ENCODE measurements at places on chromosomes 5 and 9. TPM values are rescaled to one million over a fixed set of nuclear protein-coding genes. Genes with fewer than 3 reads are reported as not detected.
A peak's percentile ranks its signal among the peaks of the same experiment; 100 is the strongest.

Gene C9orf50
- not detected for total RNA-seq

DNA sequence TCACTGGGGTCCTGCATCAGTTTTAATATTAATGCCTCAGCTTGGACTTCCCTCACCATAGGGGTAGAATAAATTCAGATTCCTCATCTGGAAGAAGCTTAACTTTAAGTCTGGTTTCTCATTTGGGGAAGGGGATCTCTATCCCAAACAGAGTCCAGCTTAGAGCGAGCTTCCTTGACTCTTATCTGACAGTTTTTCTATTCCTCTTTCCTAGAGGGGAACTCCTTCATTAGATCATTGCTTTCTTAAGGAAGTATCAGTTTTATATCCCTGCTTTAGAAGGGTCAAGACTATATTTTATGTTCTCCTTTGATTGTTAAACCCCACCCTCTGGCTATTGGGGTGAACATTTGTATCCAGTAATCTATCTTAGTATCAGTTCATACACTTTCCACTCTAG is 24.2 kb upstream of the CDC42SE2 start:
- H3K36me3 ChIP-seq = no peaks in the 10 kb centered on the region
- peaks cover 17% of the 10 kb centered on the region for H3K4me1 ChIP-seq
- H3K27me3 ChIP-seq = no peaks in the 10 kb centered on the region
- H3K27ac ChIP-seq = no peak overlapping the region

DNA sequence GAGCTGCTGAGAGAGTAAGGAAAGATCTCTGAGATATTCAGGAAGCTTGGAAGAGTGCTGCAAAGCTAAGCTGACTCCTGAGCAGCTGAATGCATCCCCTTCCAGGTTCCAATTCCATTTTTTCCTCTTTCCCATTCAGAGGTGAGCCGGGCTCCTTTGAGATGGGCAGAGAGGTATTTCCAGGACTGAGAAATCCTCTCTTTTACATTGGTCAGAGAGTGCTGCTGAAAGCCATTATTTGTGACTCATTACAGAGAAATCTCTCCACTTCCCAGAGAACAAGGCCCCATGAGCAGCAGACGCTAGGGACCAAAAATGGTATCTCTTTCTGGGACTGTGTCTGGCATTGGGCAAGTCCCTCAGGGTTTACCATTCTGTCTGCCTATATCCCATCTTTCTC is 3.7 kb downstream of the MCTP1 start:
- H3K4me1 ChIP-seq = no peaks in the 10 kb centered on the region
- H3K36me3 ChIP-seq = no peaks in the 10 kb centered on the region
- peaks cover 73% of the 10 kb centered on the region for H3K27me3 ChIP-seq

DNA sequence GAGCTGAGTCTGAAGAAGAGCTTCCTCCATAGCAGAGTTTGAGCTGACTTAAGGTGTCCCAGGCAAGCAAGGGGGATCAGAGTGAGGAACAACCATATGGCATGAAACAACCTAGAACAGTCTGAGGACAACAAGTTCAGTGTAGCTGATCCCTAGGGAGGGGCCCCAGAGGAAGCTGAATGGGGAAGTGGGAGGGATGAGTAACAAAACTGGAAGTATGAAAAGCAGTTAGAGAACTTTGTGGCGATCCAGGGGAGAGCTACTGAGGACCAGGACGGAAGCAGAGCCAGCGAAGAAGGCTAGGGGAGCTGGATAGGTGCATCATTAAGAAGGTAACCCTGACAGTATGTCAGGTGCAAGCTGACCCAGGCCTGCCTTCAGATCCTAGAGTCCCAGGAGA is 580.8 kb downstream of the BNC2 start:
- no peak overlapping the region for H3K4me3 ChIP-seq
- no peaks in the 10 kb centered on the region for H3K27me3 ChIP-seq

- H3K4me3 ChIP-seq = peak overlapping the region; percentile 75
- H3K27me3 ChIP-seq = no peaks in the 10 kb centered on the region
- H3K27ac ChIP-seq = no peak overlapping the region
These were observed 851 bp upstream of the ZDHHC12 start for GRCh38 chr9:128724744-128725211.

All from GM23248 (cell line).